ENCODE measurements at places on chromosomes 4 and X.

DNA sequence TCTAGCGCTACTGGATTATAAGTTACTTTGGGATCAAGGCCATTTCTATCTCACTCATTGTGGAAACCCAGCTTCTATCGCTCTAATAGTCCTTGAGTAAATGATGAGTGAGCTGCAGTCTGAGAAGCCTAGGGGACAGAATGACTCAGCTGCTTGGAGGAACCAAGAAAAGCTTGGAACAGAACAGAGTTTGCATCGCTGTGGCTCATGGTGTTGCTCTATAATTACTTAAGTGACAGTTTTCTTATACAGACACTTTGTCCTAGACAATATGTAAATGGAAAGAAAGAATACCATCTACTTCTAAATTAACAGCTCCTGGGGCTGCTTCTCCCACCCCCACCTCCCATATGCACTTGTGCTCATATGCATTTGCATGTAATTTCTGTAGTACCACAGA lies 156.9 kb downstream of the SLIT2 start:
- DNase-seq: no peak

DNA sequence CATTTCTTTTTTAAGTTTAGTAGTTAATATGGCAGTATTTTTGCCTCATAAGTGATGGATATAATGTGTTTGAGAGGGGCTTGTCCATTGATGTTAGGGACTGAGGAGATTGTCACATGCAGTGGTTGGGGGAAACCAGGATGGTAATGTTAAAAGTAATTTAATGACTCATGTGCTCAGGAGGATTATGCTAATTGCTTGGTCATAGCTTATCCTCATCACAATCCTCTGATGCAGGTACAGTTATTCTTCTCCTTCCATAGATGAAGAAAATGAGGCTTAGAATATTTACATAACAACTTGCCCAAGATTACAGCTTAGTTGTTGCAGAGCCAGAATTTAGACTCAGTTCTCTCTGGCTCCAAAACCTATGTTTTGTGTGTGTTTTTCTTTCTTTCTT lies 94.4 kb upstream of the SCML1 start:
- no peak for DNase-seq

DNA sequence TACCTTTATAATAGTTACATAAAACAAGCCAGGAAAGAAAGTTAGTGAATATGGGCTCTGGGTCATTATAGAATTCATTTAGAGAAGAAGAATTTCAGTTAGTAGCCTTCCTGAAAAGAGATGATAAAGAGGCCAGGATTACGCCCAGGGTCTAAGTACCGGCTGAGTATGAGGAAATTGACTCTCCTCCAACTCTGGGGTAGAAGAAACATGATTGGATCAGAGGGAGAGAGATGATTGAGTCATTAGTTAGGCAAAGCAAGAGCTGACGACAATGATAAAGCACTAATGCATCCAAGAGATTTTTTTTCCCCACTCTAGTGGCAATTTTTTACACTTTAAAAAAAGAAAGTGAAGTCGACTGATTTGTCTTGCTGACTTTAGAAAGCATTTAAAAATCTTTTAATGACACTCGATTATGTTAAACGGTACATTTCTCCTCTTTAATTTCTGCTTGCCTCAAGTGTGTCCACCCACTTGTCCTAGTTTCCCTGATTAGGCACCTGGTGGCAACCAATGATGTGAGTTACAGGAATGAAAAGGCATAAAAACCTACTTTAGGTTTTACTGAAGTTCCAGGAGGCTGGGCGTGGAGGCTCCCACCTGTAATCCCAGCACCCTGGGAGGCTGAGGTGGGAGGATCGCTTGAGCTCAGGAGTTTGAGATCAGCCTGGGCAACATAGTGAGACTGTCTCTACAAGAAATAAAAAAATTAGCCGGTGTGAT lies 37.3 kb upstream of the IGFBP7 start:
- DNase-seq: no peak

DNA sequence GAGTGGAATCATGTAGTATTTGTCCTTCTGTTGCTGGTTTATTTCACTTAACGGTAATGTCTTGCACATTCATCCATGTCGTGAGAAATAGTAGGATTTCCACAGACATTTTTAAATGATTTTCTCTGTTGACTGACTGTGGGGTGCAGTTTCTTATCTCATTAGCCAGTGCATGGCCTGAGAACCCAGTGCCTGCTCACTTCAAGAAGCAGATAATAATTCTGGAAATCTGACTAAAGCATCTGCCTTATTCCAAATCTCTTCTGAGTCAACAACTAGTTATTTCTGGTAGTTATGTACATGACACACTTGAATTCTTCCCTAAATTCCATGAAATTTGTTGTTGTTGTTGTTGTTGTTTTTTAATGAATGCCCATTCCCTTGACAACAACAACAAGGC lies 77.6 kb downstream of the NPFFR2 start:
- DNase-seq: no peak

DNA sequence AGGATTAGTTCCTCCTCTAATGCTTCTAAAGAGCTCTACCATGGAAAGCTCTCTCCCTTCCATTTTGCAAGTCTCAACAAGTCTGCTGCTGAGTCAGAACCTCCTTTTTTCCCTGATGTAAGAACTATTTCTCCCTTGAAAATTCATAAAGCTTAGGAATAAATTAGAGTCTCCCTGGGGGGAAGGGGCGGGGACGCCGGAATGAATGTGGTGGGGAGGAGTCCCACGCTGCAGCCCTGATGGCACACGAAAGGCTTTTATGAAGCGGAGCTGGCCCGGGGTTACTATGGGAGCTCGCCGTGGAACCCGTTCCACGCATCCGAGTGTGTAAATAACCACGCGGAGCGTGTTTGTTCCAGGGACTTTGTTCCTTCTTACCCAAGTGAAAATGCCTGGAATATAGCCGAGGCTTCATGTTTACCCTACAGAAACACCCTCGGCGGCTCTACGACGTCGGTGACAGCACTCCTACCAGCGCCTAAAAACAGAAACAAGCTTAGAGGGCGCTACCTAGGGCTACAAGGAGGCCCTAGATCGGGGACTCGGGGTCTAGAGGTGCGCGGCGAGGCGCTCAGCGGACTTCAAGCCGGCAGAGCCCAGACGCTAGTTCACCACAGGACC lies 923 bp upstream of the CPEB2 start:
- peak; percentile 72 for DNase-seq

DNA sequence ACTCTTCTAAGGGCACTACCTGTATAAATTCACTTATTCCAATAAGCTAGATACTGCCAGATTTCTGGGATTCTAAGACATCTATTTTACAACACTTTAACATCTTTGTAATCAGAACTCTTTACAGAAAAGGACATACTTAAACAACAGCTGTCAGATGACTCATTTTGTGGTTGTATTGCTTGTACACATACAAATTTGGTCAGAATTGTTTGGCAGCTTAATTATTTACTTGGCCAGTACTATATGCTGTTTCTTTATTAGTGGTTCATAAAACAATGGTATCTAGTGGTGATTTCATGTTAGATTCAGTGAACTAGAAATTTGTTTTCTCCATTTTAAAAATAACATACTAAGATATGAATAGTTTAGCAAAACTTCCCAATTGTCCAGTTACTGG lies 27.2 kb downstream of the PALLD start:
- no peak for DNase-seq

DNA sequence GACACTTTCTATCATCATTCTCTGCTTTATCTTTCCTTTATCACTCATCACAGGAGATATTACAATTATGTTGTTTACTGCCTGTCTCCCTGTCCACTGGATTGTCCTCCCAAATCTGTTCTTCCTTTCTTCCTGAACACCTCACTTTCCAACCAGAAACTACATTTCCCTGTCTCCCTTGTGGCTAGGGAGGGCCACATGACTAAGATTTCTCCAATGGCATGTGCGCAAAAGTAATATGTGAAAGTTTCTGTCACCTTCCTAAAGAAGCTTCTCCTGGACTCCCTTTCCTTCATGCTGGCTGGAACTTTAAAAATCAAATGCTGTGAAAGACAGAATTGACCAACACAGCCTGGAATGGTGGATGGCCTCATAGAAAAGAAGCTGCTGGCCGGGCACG lies 25.8 kb downstream of the ATP11C start:
- no peak for DNase-seq

GRCh38 chr4:5755161-5755560 lies 44.2 kb downstream of the EVC start:
- no peak for DNase-seq

- no peak for DNase-seq
Observed at GRCh38 chrX:916230-916599, 285.6 kb downstream of the SHOX start.

DNA sequence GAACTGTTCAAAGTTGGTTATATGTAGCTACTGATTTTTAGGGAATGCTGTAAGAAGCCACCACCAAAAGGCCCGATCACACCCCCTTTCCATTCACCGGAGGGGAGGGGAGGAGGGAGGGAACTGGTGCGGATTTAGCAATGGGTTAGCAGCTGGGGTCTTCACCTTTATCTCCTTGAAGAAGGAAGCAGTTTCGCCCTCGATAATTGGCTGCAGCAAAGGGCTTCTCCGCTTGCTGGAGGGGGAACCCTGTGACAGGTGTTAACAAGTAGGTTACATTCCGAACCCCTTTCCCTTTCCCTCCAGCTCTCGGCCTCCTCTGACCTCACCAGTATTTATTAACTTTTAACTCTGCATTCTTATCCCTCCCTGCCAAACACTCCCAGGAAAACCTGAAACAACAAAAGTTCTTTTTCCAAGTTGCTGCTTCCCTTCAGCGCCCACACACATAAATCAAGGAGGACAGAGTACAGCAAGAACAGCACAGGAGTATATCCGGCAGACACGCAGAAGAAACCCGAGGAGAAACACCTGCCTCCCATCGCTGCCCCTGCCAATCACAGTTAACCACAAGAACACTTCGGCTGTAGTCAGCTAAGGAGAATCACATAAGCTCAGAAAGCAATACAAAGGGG lies 39.8 kb upstream of the NAP1L5 start:
- DNase-seq: peak; percentile 47

DNA sequence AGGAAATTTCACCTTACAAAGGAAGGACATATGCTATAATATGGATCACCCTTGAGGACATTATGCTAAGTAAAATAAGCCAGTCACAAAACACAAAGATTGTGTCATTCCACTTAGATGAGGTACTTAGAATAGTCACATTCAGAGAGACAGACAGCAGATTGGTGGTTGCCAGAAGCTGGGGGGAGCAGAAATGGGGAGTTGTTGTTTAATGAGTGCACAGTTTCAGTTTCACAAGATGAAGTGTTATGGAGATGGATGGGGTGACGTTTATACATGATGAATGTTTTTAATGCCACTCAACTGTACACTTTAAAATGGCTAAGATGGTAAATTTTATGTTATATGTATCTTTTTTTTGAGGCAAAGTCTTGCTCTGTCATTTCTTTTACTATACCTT lies 14.8 kb upstream of the SPON2 start:
- DNase-seq: no peak

DNA sequence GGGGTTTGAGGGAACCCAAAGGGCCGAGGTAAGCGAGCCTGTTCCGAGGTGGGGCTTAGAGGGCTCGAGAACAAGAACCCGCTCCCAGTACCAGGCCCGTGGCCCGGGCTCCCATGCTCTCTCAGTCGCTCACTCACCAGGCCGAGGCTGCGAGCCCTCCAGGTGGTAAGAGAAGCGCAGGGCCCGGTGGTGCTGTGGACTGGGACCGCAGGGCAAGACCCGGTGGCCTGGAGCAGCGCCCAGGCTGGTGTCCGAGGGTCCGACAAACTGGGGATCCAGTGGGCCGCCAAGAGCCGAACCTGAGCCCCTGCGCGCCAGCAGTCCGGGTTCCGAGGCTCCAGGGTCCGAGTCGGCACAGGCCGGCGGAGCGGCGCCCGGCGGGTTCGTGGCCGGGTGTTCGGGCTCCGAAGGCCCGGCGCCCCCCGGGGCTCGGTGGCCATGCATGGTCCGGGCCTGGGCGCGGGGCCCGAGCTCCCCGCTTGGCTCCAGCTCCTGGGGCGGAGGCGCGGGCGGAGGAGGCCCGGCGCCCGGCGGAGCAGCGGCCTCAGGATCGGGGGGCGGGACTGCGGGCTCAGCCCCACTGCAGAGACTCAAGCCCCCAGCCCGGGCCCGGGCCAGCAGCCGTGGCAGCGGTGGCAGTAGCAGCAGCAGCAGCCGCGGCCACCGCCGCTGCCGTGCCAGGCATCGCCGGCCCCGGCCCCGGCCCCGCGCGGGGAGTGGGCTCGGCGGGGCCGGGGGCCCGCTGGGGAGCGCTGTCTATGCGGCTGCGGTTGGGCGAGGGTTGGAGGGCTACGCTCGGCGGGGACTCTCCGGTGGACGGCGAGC lies 833 bp downstream of the FGD1 start:
- DNase-seq: no peak

DNA sequence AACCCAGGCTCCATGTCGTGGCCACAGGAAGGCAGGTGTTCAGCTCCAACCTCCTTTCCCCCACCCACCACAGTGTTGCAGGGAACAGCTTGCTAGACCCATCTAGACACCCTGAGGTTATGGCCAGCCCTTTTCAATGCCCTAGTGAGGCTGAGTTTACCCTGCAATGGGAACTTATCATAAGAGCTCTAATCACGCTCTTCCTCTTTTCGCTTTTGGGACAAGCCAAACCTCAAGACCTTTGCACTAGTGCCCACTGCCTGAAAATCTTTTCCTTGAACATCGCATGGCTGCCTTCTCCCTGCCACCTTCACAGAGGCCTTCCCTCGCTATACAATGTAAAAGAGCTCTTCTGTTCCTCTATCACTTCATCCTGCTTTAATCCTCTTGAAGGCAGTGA lies 2.4 kb upstream of the FGFBP2 start:
- DNase-seq: no peak

GRCh38 chrX:26925088-26925487 lies 538.1 kb downstream of the PPP4R3C start:
- DNase-seq: no peak
